ENCODE measurements at places on chromosomes 6 and 20.
A peak's percentile ranks its signal among the peaks of the same experiment; 100 is the strongest.

DNA sequence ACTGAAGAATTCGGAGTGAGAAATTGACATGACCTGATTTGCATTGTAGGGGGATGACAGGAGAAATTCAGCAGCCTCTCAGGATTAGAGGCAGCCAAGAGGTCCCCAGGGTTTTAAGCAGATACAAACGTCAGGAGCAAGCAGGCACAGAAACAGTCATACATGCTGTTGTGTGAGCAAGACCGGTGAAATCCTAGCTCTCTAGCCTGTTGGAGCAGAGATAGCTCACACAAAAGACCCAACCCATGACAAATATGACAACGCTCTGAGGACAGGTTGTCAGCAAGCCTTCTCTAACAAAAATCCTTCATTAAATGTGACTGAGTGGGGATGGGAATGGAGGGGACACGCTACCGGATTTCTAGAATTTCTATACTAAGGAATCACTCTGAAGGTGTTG is 23.0 kb upstream of the AKAP12 start:
- no peak overlapping the region for H3K27ac ChIP-seq
- H3K4me1 ChIP-seq = no peaks in the 10 kb centered on the region
- no peak for DNase-seq
- no peaks in the 10 kb centered on the region for H3K36me3 ChIP-seq

- H3K4me1 ChIP-seq = no peaks in the 10 kb centered on the region
- no peak for DNase-seq
- H3K36me3 ChIP-seq = no peaks in the 10 kb centered on the region
- H3K27me3 ChIP-seq = no peaks in the 10 kb centered on the region
Observed at GRCh38 chr6:79672631-79673111, 41.5 kb downstream of the SH3BGRL2 start.

- H3K36me3 ChIP-seq = no peaks in the 10 kb centered on the region
- peaks cover 13% of the 10 kb centered on the region for H3K27me3 ChIP-seq
- no peak within 1 kb of the TSS for H3K27ac ChIP-seq
- no peak within 1 kb of the TSS for H3K4me3 ChIP-seq
Observed at GRCh38 chr6:46921731-46922130, at the start of gene ADGRF5. ADGRF5 (minus strand) TSS chr6:46921938; CDS start chr6:46906762, 15,176 bp downstream.

DNA sequence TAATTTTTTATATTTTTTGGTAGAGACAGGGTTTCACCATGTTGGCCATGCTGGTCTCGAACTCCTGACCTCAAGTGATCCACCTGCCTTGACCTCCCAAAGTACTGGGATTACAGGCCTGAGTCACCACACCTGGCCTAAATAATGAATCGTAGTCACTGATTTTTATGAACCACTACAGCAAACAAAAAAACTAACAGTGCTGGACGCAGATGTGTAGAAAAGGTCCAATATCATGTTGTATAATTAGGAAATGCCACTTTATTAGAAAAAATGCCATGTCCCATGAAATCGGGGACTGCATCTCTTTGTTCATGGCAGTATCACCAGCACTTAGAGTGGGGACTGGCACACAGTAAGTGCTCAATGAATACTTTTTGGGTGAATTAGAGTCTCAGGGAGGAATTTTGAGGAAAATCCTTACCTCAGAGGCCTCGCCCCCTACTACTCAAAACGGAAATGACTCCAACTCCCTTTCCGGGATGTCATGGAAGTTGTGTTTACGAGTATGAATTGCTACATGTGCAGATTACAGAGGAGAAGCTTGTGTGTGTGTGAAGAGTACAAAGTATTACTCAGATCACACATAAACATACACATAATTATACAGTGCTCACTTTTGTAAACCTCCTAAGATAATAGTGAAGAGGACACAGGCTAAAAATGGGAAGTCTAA is 43.6 kb upstream of the FAM50B start:
- H3K36me3 ChIP-seq = no peaks in the 10 kb centered on the region
- peak overlapping the region; percentile 76 for H3K27ac ChIP-seq
- peak; percentile 41 for DNase-seq
- H3K4me3 ChIP-seq = no peak overlapping the region
- peaks cover 82% of the 10 kb centered on the region for H3K4me1 ChIP-seq

DNA sequence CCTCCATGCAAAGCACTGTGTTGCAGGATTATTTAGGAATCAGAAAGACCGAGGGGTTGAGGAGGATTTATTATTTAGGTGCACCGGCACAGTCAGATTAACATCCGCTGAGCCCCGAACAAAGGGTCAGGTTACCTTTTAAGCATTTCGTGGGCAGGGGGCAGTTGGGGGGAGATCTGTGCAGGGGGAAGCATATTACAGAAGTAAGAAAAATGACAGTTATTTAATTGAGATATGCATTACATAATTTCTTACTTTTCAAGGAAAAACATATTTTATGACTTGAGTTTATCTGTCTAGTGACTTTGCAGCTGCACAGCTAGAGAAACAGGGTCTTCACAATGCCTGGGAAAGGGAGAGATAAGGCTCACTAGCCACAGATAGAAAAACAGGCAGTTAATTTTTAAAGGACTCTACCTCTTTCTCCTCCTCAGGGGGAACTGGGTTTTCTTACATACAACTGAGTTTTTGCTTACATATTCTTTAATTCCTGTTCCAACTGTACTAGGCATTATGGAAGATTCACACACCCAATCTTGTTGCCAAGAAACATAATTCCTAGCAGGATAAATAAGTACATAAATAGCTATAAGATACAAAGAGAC is 1.7 kb upstream of the HINT3 start:
- no peak for DNase-seq
- H3K36me3 ChIP-seq = no peaks in the 10 kb centered on the region
- H3K27me3 ChIP-seq = no peaks in the 10 kb centered on the region
- H3K4me1 ChIP-seq = peaks cover 20% of the 10 kb centered on the region

- no peak overlapping the region for H3K27ac ChIP-seq
- no peak overlapping the region for H3K4me3 ChIP-seq
- no peak for DNase-seq
- no peaks in the 10 kb centered on the region for H3K4me1 ChIP-seq
- peaks cover 5% of the 10 kb centered on the region for H3K36me3 ChIP-seq
Observed at GRCh38 chr6:77857421-77857820, 204.6 kb downstream of the MEI4 start.

DNA sequence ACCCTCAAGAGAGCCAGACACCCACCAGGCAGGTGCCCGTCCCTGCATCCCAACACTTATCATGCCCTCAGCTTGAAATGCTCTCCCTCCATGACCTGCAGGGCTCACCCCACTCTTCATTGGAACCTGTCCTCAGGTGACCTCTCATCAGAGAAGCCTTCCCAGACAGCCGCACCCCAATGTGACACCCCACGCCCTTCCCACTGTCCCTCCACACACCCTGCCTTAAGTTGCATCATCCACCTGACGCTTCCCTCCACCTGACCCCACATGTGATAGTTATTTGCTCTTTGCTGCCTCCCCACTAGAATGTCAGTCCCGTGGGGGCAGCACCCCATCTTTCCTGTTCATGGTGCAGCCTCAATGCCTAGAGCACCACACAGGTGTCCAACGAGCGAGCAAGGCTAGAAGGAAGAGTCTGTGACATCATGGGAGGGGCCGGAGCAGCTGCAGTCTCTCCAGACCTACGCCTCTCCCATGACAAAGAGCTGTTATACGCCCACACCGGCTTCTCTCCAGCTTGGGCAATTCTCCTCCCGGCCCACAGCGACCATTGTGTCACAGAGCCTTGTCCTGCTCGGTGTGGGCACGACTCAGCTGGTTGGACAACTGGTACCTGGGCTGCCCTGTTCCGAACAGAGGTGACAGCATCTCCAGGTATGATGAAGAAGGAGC is 58.2 kb downstream of the NFATC2 start:
- no peak for DNase-seq
- H3K4me3 ChIP-seq = no peak overlapping the region
- no peaks in the 10 kb centered on the region for H3K36me3 ChIP-seq
- H3K4me1 ChIP-seq = peaks cover 26% of the 10 kb centered on the region

DNA sequence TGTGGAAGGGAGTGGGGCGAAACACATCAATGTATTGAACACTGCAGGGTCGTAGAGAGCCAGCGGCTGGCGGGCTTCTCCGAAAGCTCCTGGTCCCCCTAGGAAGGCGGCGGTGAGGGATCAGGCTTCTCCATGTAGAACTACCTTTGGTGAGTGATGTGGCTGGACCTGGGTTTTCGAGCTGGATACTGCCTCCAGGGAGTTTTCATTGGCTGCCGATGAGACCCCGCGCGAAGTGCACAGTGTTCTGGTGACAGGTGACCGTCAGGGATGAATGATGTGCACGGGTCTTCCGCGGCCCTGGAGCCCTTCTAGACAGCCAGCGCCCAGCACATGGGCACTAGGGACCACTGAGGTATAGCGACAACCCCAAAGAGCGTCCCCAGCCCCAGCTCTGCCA is 16.4 kb downstream of the ABT1 start:
- no peak for DNase-seq
- H3K27ac ChIP-seq = no peak overlapping the region
- peaks cover 29% of the 10 kb centered on the region for H3K27me3 ChIP-seq
- H3K4me3 ChIP-seq = no peak overlapping the region

- no peaks in the 10 kb centered on the region for H3K27me3 ChIP-seq
- DNase-seq = no peak
- peaks cover 15% of the 10 kb centered on the region for H3K4me1 ChIP-seq
- H3K36me3 ChIP-seq = no peaks in the 10 kb centered on the region
- H3K4me3 ChIP-seq = no peak overlapping the region
Observed at GRCh38 chr6:142732790-142733189, 212.2 kb downstream of the HIVEP2 start.

- H3K4me3 ChIP-seq = no peak overlapping the region
- H3K36me3 ChIP-seq = no peaks in the 10 kb centered on the region
- no peaks in the 10 kb centered on the region for H3K4me1 ChIP-seq
- H3K27me3 ChIP-seq = peaks cover 36% of the 10 kb centered on the region
- H3K27ac ChIP-seq = no peak overlapping the region
- no peak for DNase-seq
Observed at GRCh38 chr6:135135835-135136234, 45.3 kb upstream of the MYB start.

DNA sequence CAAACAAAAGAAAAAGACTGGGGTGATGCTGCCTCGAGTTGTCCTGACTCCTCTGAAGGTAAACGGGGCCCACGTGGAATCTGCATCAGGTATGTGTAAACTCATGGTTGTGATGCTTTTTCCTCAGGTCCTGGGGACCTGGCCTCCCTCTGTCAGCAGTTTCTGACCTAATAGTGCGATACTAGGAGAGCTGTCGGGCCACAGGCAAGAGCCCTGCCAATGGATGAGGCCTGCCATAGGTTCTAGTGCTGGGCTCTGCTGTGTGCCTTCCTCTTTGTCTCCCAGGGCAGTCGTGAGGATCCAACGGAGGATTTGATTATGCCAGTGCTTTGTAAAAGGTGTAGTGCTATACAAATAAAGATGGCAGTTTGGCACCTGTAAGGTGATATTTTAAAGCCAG is 71.2 kb downstream of the ASXL1 start:
- no peaks in the 10 kb centered on the region for H3K4me1 ChIP-seq
- peak overlapping the region; percentile 18 for H3K27ac ChIP-seq
- no peak overlapping the region for H3K4me3 ChIP-seq
- H3K27me3 ChIP-seq = no peaks in the 10 kb centered on the region
- H3K36me3 ChIP-seq = peaks cover 50% of the 10 kb centered on the region

DNA sequence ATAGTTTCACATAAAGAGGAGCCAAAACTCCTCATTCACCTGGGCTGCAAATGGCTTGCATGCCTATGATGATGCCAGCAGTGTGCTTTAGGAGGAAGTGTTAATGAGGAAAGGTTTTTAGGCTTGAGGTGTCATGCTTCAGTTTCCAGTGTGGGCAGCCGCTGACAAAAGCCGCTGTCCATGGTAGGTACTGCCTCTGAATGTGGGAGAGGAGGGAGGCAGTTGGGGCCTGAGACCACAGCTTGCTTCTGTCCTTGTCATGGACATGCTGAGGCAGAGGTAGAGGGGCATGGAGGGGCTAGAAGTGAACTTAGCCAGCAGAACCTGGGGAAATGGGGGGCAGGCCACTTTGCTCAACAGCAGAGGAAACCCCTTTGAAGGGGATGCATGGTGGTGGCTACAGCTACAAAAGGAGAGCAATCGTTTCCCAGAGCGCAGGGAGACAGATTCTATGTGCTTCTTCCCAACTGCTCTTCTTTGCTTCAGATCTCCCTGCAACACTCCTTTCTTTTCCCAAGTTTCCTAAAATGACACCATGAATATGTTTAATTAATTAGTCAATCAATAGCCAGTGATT is 372.1 kb upstream of the CNR1 start:
- DNase-seq = no peak
- H3K4me3 ChIP-seq = no peak overlapping the region
- no peaks in the 10 kb centered on the region for H3K36me3 ChIP-seq
- no peaks in the 10 kb centered on the region for H3K4me1 ChIP-seq

DNA sequence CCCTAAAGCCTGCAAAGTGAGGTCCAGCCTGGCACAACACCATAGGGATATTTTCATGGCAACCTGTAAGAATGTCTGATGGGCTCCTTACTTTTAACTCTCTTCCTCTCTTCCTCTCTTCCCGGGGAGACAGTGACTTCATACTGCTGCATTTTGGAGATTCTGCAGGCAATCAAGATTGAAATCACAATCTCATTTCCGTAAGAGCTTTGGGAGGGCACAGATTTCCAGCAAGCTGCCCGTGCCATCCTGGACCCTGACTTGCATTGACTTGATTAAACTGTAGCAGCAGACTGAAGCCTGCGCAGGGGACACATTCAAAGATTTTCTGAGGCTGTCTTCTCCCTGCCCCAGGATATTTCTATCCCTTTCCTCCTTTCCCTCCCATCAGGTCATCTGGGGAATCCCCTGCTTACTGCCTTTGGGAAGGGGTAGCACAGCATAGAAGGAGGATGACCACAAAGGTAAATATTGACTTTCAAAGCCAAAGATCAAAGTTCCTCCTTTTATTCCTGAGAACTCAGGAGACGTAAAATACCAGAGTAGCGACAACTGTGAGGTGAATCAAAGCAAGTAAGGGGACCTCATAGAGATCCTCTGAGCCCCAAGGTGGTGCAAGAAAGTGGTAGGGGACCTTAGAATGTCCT is 504.0 kb upstream of the ARID1B start:
- H3K27ac ChIP-seq = no peak overlapping the region
- DNase-seq = no peak
- H3K27me3 ChIP-seq = peaks cover 3% of the 10 kb centered on the region
- H3K4me3 ChIP-seq = no peak overlapping the region
- H3K36me3 ChIP-seq = no peaks in the 10 kb centered on the region

- no peak overlapping the region for H3K27ac ChIP-seq
- no peak overlapping the region for H3K4me3 ChIP-seq
- H3K27me3 ChIP-seq = no peaks in the 10 kb centered on the region
- H3K4me1 ChIP-seq = no peaks in the 10 kb centered on the region
Observed at GRCh38 chr20:40414843-40415615, 274.0 kb downstream of the MAFB start.

All from HFFc6 (cell line).